Upper lobe of right lung (tissue), 1 donor: ENCODE measurements at places on chromosomes 5 and 9. TPM values are rescaled to one million over a fixed set of nuclear protein-coding genes. Genes with fewer than 3 reads are reported as not detected.

- no peak for DNase-seq
Observed at GRCh38 chr9:124880501-124880900, 18.6 kb downstream of the ARPC5L start.

- no peak for DNase-seq
Observed at GRCh38 chr5:66742083-66742895, 146.1 kb downstream of the MAST4 start.

DNA sequence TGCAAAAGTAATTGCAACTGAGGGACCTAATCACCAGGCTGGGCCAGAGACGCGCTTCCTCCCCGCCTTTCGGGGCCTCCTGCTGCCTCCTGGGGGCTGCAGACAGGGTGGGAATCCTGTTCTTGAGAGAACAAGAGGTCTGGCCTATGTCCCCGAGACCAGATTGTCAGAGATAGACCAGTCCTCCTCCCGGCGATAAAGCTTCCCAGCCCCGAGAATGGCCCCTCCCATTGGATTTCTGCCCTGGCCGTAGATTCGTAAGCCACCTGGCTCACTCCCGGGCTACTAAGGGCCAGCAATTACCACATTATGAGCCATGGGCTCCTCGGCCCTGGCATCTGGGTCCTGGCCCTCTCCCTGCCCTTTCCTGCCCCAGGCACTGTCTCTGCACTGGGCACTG lies 70.4 kb downstream of the HRH2 start:
- no peak for DNase-seq

DNA sequence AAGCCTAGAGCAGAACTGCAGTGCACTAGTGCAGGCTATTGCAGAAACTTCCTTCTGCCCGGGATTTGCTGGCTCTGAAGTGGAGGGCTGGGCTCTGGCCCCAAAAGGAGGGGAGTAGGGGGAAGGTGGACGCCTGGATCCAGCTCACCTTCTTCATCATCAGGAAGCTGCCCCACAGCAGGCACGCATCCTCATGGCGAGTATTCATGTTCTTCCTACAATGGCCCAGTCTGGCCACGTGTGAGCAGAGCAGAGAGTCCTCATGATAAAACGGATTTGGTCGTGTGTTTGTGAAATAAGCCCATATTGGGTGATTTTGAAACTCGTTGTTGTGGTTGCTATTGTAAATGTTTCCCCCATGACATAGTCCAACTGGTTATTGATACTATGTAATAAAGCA lies 8.2 kb upstream of the GLIPR2 start:
- DNase-seq: no peak

DNA sequence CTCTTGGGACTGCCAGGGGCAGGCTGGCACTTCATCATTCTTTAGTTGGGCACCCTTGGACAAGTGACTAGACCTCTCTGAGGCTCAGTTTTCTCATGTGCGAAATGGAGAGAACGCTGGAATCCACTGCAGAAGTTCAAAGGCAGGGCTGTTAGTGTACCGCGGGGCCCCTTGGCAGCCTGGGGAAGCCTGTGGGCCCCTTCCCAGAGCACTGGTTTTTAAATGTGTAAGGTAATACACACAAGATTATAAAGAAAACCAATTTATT lies 209.5 kb upstream of the MVB12B start:
- DNase-seq: peak; percentile 10

DNA sequence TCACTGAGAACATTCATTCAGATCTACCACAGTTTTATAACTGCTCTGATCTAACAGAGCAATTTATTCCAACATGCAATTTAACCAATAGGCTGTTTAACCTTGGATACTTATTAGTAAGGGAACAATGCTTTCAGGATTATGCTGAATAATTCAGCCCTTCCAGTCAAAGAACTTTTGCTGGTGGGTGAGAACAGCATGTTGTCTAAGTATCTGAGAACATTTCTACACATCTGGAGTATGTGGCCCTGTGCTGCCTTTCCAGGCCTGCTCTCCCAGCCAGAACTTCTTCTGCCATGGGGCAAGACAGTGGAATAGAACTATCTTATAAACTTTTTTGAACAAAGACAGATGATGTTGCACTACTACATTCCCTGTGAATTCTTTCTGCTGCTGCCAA lies 55.8 kb downstream of the NFIB start:
- no peak for DNase-seq

DNA sequence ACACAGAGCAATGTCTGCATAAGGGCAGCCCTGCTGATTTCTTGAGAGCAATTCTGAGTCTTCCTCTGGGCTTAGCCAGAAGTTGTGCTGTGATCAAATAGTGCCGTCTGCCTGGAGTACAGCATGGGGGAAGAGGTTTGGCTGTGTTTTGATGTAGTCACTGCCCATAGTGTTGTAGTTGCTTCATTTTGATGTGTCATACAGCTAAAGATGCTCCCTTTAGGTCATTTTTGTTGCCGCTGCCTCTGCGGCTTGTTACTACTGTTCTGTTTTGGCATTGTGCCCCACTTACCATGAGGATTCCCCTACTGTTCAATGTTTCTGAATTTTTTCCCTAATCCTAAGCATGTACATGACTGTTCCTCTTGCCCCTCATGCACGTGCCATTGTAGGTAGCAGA lies 23.0 kb downstream of the SLC36A1 start:
- DNase-seq: no peak

GRCh38 chr5:175493260-175493659 lies 14.9 kb downstream of the SFXN1 start:
- DNase-seq: no peak

DNA sequence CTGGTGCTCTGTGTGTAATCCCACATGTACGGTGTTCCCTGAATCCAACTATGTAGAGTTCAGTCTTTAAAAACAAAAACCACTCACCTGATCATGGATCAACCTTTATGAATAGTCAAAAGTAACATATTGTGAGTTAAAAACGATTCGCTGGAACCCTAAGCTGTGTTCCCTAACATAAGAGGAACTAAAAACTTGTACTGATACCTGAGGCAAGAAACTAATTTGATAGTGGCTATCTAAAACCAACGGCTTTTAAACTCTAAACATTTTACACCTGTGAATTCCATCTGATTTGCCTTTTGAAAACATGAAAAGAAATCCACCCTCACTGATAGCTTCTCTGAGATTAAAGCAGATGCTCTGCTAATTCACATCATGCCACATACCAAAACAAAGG lies 101.5 kb downstream of the DEPDC1B start:
- DNase-seq: no peak

GRCh38 chr5:174903172-174903732 lies 178.9 kb downstream of the MSX2 start:
- DNase-seq: no peak

DNA sequence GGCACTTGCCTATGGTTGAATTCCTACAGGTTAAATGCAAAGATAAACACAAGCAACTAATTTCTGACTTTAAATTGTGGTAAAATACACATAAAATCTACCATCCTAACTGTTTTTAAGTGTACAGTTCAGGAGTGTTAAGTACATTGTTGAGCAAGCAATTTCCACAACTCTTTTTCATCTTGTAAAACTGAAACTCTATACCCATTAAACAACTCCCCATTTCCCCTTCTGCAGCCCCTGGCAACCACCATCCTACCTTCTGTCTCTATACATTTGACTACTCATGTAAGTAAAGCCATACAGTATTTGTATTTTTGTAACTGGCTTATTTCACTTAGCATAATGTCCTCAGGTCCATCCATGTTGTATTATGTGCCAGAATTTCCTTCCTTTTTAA lies 38.5 kb upstream of the STX17 start:
- DNase-seq: no peak

- DNase-seq: no peak
Observed at GRCh38 chr5:27158775-27159174, 120.4 kb upstream of the CDH9 start.

DNA sequence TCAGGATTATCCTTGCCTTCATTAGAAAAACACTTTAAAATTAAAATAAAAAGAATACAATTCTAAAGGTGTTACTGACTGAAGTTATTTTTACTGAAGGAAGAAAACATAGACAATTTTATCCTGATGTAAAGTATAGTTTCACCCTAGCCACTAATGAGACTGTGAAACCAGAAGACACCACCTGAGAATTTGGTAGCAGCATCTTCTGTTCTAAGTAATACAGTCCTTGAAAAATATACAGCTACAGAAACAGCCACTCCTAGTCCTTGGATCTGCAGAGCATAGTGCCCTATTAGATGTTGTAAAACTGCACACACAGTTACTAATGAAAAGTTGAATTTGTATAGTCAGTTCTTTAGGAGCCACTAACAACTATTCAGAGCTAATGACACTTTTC lies 377.7 kb downstream of the PRR16 start:
- no peak for DNase-seq

GRCh38 chr9:714675-715074 lies 126.8 kb upstream of the DMRT1 start:
- no peak for DNase-seq

GRCh38 chr5:34843497-34843896 lies 4.5 kb downstream of the TTC23L start:
- no peak for DNase-seq

DNA sequence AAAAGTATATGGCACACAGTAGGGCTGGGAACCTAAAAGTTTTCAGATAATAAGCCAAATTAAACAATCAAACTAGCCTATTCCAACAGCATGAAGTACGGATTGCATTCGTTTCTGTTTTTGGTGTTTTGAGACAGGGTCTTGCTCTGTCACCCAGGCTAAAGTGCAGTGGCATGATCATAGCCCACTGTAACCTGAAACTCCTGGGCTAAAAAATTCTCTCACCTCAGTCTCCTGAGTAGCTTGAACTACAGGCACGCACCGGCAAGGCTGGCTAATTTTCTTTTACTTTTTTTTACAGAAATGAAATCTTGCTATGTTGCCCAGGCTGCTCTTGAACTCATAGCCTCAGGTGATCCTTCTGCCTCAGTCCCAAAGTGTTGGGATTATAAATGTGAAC lies 5.2 kb downstream of the RFX3 start:
- DNase-seq: no peak

- DNase-seq: no peak
Observed at GRCh38 chr9:101578378-101578777, 16.4 kb downstream of the PPP3R2 start.

GRCh38 chr9:6024035-6024554 lies 8.7 kb upstream of the RANBP6 start:
- DNase-seq: no peak

- no peak for DNase-seq
Observed at GRCh38 chr9:120398286-120398685, 181.7 kb downstream of the CDK5RAP2 start.

DNA sequence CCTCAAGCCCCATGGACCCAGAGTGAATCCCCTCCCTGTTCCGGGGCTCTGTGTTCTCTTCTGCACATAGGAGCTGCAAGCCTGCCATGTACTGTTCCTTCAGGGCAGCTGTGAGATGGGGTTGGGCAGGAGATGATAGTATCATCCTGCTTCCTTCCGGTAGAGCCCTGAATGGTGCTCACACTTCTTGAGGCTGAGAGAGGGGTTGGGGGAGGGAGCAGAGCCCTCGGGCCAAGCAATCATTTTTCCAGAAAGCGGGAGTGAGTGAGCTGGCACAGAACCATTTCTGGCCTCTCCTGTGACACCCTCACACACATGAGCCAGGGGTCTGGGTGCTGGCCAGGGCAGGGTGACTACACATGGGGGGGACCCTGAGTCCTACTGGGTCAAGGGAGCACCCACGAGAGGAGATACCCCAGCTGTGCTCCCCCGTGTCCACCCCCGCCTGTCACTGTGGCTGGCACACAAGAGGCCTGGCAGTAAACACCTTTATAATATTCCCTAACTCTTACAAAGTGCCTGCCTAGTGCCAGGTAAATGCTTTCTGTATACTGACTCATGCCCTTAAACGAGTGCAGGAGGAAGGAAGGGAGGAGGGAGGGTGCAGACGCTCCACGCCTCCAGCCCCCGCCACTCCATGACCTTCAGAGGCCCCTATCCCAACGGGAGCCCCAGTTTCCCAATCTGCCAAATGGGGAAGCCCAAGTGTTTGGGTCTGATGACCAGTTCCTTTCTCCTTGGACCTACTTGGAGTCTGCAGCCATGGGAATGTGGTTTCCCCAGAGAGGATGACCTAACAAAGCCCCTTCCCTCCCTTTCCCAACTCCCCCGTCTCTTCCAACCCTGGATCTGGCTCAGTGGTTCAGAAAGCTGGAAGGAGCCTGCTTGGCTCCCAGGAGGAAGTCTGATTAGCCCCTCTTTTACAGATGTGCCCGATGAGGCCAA lies 15.5 kb downstream of the AKNA start:
- DNase-seq: peak; percentile 69

DNA sequence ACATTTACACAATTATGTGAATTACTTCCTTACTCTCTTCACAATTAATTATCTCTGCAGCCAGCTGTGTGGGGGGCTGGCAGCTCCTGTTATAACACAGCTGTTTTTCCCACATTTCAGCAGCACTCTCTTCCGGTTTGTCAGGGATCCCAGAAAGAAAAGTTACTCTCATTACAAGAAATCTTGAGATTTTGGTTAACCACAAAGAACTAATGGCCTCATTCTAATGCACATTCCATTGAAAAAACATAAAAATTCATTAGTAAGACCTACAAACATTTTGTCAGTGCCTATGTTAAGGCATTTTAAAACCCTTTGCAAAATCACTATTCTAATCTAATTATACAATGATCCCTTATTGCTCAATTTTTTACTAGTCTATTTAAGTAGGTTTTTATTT lies 64.1 kb downstream of the PDE4D start:
- DNase-seq: no peak

DNA sequence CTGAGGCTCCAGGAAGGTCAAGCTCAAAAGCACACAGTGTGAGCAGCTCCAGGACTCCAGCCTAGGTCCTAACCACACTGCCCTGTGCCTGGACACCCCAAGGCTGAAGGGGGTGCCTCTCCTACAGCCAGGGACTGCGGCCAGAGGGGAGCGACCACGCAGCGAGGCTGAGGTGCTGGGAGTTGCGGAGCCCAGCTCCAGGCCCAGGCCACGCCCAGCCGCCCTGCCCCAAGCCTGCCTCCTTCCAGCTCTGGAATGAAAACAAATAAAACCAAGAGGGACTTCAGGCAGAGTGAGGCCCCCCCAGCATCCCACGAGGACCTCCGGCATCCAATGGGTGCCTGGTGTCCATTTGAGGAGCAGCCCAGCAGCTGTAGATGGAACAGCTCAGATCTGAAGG lies 15.2 kb downstream of the VAV2 start:
- peak; percentile 59 for DNase-seq

DNA sequence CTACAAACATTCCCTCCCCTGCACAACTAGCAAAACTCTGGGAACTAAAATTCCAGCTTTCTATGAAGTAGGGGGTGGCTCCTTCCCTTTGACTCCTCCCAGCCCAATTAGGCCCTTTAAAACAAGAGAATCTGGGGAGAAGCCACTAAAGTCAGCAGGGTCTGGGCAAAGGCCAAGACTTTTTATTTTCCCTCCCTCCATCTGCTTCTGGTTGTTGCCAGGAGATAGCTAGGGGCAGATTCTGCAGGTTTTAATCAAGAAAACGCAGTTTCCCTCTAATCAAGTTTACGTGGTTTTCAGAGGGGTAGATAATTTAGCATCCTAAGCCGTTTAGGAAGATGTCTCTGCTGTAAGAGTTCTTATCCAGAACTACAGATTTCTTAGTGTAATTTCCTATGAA lies 114.5 kb upstream of the CDH6 start:
- DNase-seq: no peak

Gene OMD
- 6.5 TPM for total RNA-seq

Gene SPATA31D1
- total RNA-seq: not detected

Gene FOXD4
- total RNA-seq: 0.75 TPM

Gene FBN2
- 0.58 TPM for total RNA-seq

Gene SLC34A3
- 0.23 TPM for total RNA-seq

Gene ZNF782
- 4.5 TPM for total RNA-seq

Gene PAEP
- not detected for total RNA-seq

Gene CCDC187
- total RNA-seq: 0.09 TPM

Gene KLF9
- 91.0 TPM for total RNA-seq

Gene CCL27
- total RNA-seq: not detected

Gene C5orf52
- not detected for total RNA-seq

Gene HK3
- total RNA-seq: 50.5 TPM
